Mesendoderm (in vitro differentiated cells): ENCODE measurements at places on chromosomes 3 and 15.

DNA sequence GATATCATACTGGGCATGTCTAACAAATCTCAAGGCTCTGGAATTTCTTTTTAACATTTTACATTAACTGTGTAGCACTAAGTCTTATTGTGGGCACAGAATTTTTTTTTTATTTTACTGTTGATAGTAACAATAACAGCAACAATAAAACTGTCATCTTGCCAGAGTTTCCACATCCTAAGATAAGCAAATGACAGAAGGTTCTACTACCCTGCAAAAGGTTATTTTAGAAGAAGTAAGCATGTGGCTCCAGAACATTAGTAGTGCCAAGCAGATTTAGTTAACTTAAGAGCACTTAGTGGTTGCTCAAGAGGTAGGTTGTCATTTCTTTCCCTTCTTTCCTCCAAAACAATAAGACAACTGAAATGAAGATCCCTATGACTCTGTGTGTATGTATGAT lies 743.0 kb upstream of the CBLB start:
- DNase-seq, result no peak
- H3K4me1 ChIP-seq, result no peaks in the 10 kb centered on the region
- no peaks in the 10 kb centered on the region for H3K27me3 ChIP-seq
- H3K36me3 ChIP-seq, result no peaks in the 10 kb centered on the region
- no peak overlapping the region for H3K27ac ChIP-seq

DNA sequence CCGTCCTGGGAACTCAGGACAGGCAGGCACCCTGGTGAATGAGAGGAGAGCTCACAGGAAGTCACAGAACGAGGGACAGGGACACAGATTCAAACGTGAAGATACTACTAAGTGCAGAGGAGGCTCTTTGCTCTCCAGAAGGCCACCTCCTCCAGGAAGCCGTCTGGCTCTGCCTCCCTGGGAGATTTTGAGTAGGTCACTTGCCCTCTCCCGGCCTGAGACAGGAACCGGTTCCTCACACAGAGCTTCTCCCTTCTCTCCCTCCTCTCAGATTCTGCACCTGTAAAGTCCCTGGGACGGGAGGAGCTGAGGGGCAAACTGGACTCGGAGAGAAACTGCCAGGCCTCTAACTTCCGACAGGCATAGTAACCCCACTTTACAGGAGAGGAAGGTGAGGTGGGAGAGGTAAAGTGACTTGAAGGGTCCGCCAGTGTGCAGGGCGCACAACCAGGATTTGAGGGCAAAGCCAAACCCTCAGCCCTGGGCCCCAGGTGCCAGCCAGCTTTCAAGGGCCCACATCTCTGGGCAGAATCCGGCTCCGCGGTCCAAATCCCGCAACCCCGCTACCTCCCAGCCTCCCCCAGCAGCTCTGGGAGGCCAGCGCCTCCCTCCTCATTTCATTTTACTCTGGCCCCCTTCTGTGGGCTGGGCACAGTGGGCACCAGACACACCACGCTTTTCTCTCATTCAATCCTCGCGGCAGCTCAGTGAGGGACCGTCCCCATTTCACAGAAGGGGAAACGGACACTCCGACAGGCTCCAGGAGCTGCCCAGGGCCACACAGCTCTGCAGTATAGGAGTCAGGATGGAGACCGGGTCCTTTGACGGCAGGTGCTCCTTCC lies 150.2 kb downstream of the SMAD6 start:
- peaks cover 8% of the 10 kb centered on the region for H3K4me1 ChIP-seq
- no peak overlapping the region for H3K4me3 ChIP-seq
- peak; percentile 38 for DNase-seq
- no peaks in the 10 kb centered on the region for H3K27me3 ChIP-seq

GRCh38 chr3:10437272-10437994 lies 68.0 kb downstream of the ATP2B2 start:
- H3K4me1 ChIP-seq, result no peaks in the 10 kb centered on the region
- no peak for DNase-seq
- H3K27ac ChIP-seq, result no peak overlapping the region
- H3K27me3 ChIP-seq, result no peaks in the 10 kb centered on the region
- H3K36me3 ChIP-seq, result no peaks in the 10 kb centered on the region

DNA sequence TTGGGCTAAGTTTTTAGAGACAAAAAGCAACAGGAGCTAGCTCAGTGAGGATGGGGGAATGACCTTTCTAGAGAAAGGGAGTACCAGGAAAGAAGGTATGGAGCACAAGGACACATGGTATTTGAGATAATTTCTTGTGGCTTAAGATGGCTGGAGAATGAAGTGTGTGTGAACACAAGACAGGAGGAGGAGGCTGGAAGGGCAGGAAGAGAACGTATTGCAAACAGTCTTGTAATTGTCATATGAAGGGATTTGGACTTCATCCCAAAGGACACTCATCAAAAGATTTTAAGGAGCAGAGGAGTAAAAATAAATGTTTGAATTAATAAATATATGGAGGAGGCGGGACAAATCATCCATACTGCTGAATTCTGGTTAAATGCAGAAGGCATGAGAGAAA lies 268.6 kb upstream of the NR2E3 start:
- H3K36me3 ChIP-seq, result no peaks in the 10 kb centered on the region
- DNase-seq, result no peak
- no peak overlapping the region for H3K4me3 ChIP-seq
- no peak overlapping the region for H3K27ac ChIP-seq
- H3K27me3 ChIP-seq, result no peaks in the 10 kb centered on the region
- no peaks in the 10 kb centered on the region for H3K4me1 ChIP-seq

DNA sequence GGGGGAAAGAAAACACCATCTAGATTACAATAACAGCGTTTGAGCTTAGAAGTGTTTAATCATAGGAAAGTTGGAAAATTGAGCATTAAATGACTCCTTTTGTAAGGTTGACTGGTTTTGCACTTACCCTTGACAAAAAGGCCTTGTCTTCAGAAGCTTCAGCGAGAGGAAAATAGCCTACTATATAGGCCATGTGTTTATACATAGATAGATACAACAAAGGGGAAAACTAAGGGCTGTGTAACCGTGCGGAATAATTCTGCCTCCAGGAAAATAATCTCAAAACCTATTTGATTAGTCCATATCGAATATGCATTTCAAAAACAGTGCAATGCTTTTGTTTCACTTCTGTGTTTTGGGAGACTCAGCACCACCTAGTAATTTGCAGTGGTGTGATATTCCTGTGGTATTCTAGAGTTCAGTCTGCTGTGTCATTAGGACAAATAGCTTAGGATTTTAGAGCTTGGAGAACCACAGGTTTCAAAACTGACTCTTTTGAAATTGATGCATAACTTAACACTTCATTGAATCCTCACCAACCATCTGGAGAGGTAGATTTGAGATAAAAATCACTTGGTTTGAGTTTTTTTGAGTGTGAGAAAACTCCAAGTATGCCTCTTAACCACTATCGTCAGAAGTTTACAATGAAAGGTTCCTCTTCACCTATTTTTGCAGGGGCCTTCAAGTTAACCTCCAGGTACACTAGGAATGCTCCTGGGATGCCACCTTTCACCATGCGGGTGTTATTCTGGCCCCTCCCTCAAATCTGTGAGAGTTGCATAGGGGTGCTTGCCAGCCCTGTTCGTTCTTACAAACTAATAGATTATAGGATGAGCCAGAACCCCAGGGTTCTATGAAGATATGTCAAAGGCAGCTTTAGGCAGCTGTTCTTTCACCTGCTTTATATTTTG lies 1.9 kb downstream of the ARHGAP31 start:
- H3K27me3 ChIP-seq, result no peaks in the 10 kb centered on the region

- DNase-seq, result peak; percentile 59
- H3K27ac ChIP-seq, result no peak overlapping the region
- H3K27me3 ChIP-seq, result no peaks in the 10 kb centered on the region
- no peak overlapping the region for H3K4me3 ChIP-seq
- H3K36me3 ChIP-seq, result no peaks in the 10 kb centered on the region
- no peaks in the 10 kb centered on the region for H3K4me1 ChIP-seq
These were observed 450.5 kb upstream of the AZI2 start for GRCh38 chr3:28799084-28799483.
